ENCODE measurements at places on chromosomes 4 and X. TPM values are rescaled to one million over a fixed set of nuclear protein-coding genes. Genes with fewer than 3 reads are reported as not detected.

DNA sequence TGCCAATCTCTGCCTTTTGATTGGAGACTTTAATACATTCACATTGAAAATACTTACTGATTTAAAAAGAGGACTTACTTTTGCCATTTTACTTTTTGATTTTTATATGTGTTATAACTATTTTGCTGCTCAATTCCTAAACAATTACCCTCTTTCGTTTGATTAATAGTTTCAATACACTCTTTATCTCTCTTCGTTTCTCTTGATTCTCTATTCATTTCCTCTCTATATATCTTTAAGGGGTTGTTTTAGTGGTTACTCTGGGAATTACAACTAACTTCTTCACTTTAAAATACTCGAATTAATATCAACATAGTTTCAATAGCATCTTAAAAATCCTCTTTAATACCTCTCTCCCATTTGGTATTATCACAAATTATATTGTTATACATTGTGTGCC is 116.6 kb downstream of the PTCHD1 start:
- no peak for DNase-seq

- no peak for DNase-seq
These were observed 2.0 kb downstream of the DHX15 start for GRCh38 chr4:24582235-24582832.

GRCh38 chr4:109574443-109574850 is 14.4 kb downstream of the MCUB start:
- no peak for DNase-seq

DNA sequence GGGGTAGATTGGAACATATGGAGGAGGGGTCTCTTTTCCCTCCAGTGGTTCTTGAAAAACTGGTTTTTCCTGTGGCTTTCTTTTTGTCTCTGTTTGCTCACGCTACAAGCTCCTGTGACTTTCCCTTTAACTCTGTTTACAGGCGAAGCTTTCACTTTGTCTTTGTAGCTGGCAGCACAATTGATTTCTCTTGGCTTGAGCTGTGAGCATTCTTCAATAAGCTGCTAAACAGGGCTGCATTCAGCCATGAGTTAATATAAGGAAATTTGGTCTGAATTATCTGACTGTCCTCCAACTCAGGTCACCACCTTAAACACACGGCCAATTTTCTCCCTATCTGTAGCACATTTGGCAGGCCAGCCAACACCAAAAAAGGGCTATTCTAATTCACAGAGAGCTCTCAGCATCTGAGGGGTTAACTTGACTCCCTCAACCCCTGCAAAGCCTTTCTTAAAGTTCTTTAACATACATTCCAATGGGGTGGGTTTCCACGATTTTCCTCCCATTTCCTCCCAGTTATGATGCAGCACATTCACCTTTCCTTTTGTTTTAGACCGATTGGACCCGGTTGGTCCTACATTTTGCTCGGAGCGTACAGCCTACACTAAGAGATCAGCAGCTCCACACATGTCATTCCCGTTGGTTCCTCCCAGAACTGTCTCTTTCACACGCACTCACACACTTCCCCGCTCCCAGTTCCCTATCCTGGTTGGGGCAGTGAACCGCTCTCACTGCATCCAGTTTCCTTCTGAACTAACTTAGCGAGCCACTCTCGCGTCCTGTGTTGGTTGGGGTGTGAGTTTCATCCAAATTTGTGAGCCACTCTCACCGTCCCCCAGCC is 45.4 kb downstream of the UGT2A3 start:
- no peak for DNase-seq

- no peak for DNase-seq
These were observed 213.6 kb downstream of the CPE start for GRCh38 chr4:165592386-165592785.

DNA sequence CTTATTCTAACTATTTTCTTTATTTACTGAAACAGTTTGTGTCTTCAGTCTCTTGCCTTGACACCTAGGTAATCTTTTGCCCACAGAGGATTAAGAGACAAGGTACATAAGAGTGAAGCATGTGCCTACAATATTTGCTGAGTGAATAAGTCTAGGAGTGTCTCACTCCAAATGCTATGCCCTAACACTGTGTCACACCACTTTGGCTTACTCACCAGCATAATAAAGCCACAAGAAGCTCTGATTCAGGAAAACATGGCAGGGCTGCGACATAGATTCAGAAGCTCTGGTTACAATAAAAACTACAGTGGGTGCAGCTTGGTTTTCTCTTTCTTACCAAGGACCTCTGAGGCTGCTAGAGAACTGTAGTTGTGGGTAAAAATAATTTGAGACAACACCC is 127.1 kb downstream of the RBM46 start:
- DNase-seq, result no peak

Gene COQ2
- total RNA-seq, result 12.4 TPM

Gene CHST7
- total RNA-seq, result 4.4 TPM

Gene VEGFC
- 11.0 TPM for total RNA-seq

All from Daoy (cell line).